ENCODE measurements at places on chromosomes 4 and X.
A peak's percentile ranks its signal among the peaks of the same experiment; 100 is the strongest.

DNA sequence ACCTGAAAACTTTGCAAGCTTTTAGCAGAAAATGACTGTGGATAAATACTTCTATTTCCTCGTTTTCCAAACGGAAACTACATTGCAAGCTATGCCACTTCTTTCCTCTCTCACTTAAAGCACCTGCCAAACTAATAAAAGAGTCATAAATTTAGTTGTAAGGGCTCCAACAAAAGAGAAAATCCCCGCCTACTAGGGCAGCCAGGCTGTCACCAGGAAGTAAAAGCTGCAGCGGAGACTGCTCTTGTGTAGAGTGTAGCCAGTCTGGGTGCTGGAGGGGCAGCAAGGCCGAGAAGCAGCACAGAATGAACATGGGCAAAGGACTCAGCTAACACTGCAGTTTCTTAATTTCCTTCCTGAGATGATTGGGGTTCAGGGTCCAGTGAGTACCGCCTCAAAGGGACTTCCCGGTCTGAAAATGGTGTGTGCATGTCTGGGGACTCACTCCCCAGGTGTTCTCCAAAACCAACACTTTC lies 89.3 kb upstream of the MAML3 start:
- H3K4me3 ChIP-seq = no peak overlapping the region
- H3K27me3 ChIP-seq = no peaks in the 10 kb centered on the region
- H3K4me1 ChIP-seq = peaks cover 31% of the 10 kb centered on the region
- H3K27ac ChIP-seq = peak overlapping the region; percentile 69
- no peaks in the 10 kb centered on the region for H3K36me3 ChIP-seq

DNA sequence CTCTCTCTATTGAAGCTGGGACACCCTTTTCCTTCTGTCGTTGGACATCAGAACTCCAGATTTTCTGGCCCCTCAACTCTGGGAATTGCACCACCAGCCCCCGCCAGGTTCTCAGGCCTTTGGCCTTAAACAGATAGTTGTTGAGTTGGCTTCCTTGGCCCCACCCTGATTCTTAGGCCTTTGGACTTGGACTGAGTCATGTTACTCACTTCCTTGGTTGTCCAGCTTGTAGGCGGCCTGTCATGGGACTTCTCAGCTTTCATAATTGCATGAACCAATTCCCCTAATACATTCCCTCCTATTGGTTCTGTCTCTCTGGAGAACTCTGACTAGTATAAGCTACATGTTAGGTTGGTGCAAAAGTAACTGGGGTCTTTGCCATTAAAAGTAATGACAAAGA lies 195.7 kb downstream of the GPAT3 start:
- DNase-seq = no peak
- no peak overlapping the region for H3K4me3 ChIP-seq
- H3K36me3 ChIP-seq = no peaks in the 10 kb centered on the region
- no peaks in the 10 kb centered on the region for H3K27me3 ChIP-seq
- H3K4me1 ChIP-seq = no peaks in the 10 kb centered on the region

DNA sequence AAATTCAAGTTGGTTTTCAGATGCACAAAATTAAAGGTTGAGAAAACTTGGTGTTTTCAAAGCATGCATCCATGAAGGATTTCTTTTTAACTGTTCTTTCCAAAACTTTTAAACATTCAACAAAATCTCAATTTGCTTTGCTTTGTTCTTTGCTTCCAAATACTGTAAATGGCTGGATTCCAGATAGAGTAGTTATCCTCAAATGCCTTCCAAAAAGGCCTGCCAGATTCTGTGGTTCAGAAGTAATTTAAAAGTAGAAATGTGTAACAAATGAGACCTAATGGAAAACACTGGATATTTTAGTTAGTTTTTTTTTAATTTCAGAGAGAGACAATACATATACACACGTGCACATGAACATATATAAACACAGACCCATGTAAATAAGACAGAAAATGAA lies 97.3 kb downstream of the NR3C2 start:
- no peaks in the 10 kb centered on the region for H3K4me1 ChIP-seq
- H3K36me3 ChIP-seq = no peaks in the 10 kb centered on the region
- DNase-seq = no peak
- H3K27ac ChIP-seq = no peak overlapping the region

DNA sequence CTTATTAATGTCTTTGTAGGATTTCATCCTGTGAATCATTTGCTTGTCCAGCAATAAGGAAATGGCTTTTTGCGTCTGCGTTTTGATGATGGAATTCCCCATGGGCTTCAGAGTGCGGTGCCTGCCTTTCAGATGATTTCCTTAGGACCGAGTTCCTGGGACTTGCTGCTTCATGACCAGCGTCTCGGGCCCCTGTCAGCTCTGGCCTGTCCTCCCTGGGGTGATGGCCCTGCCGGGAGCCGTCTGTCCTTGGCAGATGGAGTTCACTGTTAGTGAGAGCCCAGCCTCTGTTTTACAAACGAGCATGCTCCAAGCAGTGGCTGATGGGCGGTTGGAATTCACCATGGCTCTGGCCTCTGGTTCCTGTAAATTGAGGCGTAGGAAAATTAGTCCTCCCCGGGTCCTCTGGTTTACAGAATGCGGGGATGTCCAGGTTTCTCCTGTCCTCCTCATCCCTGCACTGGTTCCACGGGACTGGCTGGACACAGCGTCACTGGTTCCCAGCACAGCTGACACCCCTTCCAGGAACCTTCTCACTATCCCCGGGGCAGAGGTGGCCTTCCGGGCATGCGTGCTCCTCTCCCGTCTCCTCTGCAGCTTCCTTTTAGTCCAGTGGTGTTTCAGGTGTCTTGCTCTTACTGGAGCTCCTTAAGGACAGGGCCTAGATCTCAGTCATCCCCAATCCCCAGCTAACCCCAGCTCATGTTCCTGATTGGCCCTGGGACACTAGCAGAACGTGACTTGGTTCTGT lies 34.9 kb downstream of the TBC1D14 start:
- no peak for DNase-seq
- H3K27ac ChIP-seq = peak overlapping the region; percentile 38
- peaks cover 58% of the 10 kb centered on the region for H3K4me1 ChIP-seq
- no peaks in the 10 kb centered on the region for H3K36me3 ChIP-seq
- H3K4me3 ChIP-seq = no peak overlapping the region
- H3K27me3 ChIP-seq = no peaks in the 10 kb centered on the region

GRCh38 chrX:39017077-39017476 lies 215.8 kb downstream of the MID1IP1 start:
- DNase-seq = peak; percentile 20
- H3K36me3 ChIP-seq = no peaks in the 10 kb centered on the region
- no peak overlapping the region for H3K4me3 ChIP-seq
- peaks cover 8% of the 10 kb centered on the region for H3K4me1 ChIP-seq
- H3K27ac ChIP-seq = peak overlapping the region; percentile 41
- no peaks in the 10 kb centered on the region for H3K27me3 ChIP-seq

GRCh38 chrX:14300376-14300775 lies 229.0 kb upstream of the GLRA2 start:
- no peak overlapping the region for H3K4me3 ChIP-seq
- H3K27me3 ChIP-seq = no peaks in the 10 kb centered on the region
- DNase-seq = no peak
- H3K27ac ChIP-seq = no peak overlapping the region
- H3K36me3 ChIP-seq = no peaks in the 10 kb centered on the region

DNA sequence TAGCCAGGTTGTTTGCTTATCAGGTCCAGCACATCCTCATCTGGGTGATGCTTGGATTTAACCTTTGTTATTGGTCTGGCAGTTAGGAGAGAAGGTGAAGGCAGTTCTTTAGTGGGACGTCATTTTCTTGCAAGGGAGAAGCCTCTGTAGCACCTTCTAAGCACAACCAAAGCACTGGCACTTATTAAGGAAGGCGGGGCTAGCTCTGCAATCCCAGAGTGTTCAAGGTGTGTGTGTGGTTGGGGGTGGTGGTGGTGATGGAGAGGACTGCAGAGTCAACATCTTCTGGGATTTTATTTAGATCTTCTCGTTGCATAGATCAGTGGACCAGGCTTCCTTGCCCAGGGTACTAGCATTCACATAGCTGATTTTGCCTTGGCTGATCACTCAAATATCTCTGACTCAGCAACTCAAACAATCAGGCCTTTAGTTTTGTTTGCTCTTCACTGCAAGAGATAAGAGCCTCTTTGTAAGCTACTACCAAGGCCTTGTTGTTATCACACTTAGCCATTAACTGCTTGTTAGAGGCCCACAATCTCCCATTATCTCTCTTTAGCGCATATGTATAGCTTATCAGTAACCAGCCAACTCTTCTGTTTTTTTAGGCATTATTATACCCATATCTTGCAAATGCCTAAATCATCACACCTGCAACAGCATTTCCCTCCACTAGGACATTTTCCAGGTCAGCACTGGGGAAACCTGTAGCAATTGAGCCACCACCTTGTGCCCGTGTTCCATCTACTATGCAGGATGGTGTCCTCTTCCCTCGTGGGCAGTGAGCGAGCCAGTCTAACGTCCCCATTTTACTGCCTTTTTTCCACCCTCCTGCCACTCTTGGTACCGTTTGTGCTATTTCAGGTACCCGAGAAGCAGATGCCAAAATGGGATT lies 36.5 kb upstream of the LINC00632 start:
- DNase-seq = no peak
- no peak overlapping the region for H3K4me3 ChIP-seq
- H3K4me1 ChIP-seq = peaks cover 17% of the 10 kb centered on the region
- H3K27ac ChIP-seq = no peak overlapping the region
- no peaks in the 10 kb centered on the region for H3K27me3 ChIP-seq
- H3K36me3 ChIP-seq = no peaks in the 10 kb centered on the region

GRCh38 chr4:151687021-151687640 lies 73.7 kb downstream of the GATB start:
- H3K27ac ChIP-seq = peak overlapping the region; percentile 41
- peaks cover 15% of the 10 kb centered on the region for H3K36me3 ChIP-seq
- H3K27me3 ChIP-seq = no peaks in the 10 kb centered on the region
- H3K4me3 ChIP-seq = no peak overlapping the region

DNA sequence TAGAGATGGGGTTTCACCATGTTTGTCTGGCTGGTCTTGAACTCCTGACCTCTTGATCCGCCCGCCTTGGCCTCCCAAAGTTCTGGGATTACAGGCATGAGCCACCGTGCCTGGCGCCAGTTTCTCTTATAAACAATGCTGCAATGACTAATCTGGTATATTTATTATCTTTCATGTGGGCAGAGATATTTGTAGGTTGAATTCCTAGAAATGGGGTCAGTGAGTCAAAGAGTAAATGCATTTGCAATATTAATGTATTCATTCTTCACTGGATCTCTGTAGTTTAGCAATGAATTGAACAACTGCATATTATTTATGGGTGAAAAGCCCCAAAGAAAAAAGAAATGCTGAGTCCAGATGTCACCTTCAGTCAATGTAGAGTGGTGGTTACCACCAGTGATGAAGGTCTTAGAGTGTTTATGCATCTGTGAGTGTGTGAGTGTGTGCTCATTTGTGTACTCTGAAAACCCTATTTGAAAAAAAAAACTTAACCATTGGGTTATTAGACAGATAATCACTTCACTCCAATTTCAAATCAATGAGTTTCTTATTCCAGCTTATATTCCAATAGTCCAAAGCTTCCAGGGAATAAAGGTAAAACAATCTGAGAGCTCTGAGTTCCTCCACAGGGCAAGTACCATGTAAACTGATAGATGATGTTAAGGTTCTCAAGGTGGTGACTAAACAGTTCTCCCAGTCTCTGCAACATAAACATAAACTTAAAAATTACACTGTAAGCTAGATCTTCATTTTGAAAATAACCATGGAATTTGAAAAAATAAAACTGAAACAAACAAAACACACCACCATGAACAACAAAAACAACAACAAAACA lies 22.6 kb upstream of the CD38 start:
- H3K27ac ChIP-seq = no peak overlapping the region
- H3K4me1 ChIP-seq = peaks cover 15% of the 10 kb centered on the region
- no peaks in the 10 kb centered on the region for H3K27me3 ChIP-seq
- no peak for DNase-seq

GRCh38 chr4:185359767-185360446 lies 35.8 kb downstream of the LRP2BP start:
- H3K27ac ChIP-seq = no peak overlapping the region
- no peaks in the 10 kb centered on the region for H3K27me3 ChIP-seq
- H3K4me3 ChIP-seq = no peak overlapping the region
- DNase-seq = no peak

DNA sequence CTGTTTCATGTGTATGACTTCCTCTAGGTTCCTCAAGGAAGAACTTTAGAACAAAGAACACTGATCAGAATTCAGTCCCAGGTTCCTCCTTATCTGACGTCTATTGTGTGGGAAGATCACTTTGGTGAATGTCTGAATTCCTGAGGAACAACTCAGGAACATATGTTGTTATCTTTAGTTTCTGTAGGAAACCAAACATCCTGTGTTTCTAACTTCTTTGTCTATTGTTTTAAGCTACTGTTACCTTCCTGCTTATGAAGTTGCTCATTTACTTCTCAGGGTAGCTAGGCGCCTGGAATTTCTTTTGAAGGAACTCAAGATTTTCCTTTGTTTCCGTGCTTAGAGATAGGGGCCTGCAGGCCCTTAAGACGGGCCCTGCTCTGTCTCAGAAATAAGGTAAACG lies 46.2 kb downstream of the MAGEB5 start:
- no peaks in the 10 kb centered on the region for H3K36me3 ChIP-seq
- H3K4me3 ChIP-seq = no peak overlapping the region
- DNase-seq = no peak
- H3K27ac ChIP-seq = no peak overlapping the region
- H3K27me3 ChIP-seq = no peaks in the 10 kb centered on the region

GRCh38 chrX:114626323-114626722 lies 42.4 kb downstream of the HTR2C start:
- H3K4me1 ChIP-seq = no peaks in the 10 kb centered on the region
- H3K27me3 ChIP-seq = no peaks in the 10 kb centered on the region
- no peak overlapping the region for H3K4me3 ChIP-seq
- no peak overlapping the region for H3K27ac ChIP-seq
- peak; percentile 26 for DNase-seq
- no peaks in the 10 kb centered on the region for H3K36me3 ChIP-seq

- H3K27me3 ChIP-seq = no peaks in the 10 kb centered on the region
- H3K36me3 ChIP-seq = no peaks in the 10 kb centered on the region
- peaks cover 4% of the 10 kb centered on the region for H3K4me1 ChIP-seq
- no peak overlapping the region for H3K27ac ChIP-seq
- DNase-seq = no peak
- no peak overlapping the region for H3K4me3 ChIP-seq
Observed at GRCh38 chr4:36235306-36235705, 9.0 kb downstream of the ARAP2 start.

DNA sequence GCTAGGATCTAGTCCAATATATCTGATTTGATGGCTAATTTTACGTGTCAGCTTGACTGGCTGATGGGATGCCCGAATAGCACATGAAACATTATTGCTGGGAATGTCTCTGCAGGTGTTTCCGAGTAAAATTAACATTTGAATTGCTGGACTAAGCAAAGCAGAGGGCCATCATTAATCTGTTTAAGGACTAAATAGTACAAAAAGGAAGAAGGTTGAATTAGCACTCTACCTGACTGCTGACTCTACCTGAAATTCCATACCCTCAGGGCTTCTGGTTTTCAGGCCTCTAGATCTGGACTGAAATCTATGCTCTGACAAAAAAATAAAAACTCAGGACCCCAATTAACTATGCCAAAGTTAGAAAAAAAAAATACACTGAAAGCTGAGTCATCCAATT lies 1021.9 kb downstream of the FAM133A start:
- no peak overlapping the region for H3K27ac ChIP-seq
- H3K27me3 ChIP-seq = no peaks in the 10 kb centered on the region
- DNase-seq = no peak
- H3K4me1 ChIP-seq = no peaks in the 10 kb centered on the region

Measured in stomach (tissue), 19 donors.